ENCODE measurements at places on chromosomes 7 and 10.

DNA sequence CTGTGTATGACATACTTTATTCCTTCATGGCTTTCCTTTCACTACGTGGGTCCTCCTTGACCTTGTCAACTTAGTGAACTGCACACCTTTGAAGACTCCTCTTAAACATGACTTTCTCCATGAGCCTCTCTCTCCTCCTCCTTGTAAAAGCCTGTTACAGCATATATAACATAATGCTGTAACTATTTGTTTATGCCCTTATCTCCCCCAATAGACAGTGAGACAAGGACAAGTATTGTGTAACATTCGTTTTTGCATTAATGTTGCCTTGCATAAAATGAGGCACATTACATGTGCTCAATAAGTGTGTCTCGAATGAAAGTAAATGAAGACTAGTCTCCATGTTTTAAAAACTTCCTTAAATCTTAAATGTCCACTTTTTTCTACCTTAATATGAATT is 4.3 kb upstream of the LAMB1 start:
- ATAC-seq: no peak

DNA sequence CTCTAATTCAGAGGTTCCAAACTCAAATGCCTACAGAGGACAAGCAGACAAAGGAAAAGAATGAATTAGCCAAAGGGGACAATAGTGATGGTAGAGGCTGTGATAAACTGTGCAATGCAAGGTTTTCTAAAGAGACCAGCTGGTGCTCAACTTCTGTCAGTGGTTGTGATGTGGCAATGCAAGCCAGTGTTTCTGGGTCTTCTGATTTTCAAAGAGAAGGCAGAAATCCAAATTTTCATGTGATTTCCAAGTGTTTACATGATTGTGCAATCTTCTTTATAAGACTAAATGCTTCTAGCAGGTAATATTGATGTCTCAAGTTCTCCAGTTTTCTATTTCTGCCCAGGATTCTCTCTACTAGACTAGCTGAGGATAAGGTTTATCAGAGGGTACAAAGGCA is 135.9 kb downstream of the PCDH15 start:
- ATAC-seq: no peak

DNA sequence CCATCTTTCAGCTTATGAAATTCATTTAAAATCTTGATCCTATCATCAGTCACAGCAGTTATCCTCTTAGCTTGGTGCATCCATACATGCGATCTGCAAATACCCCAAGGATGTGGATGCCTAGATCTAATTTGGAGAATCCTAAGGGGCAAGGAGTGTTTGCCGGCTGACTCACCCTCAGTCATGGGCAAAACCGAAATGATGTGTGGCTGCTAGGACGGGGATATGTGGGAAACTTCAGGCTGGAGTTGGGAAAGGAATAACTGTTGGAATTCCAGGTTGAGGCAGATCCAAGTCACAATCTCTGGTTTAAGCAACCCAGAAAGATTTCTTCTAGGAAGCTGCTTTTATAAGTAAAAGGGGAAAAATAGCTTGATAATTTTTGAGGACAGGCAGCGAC is 19.7 kb upstream of the GOT1 start:
- ATAC-seq: no peak

DNA sequence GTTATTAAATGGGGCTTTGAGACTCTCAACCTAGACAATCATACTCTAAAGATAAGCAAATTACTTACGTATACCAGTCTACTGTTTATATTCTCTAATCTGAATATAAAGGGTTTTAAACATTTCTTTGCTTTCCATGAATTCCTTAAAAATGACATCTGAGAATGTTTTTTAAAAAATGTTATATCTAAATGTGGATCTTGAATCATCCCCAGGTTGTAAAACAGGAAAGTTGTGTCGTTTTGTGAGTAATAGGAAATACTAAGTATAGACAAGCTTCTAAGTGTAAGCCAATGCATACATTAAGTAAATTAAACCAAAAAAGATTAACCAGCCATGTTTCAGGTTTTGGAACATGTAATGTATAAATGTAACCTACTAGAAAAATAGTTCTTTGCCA is 26.8 kb downstream of the ADD3 start:
- no peak for ATAC-seq

GRCh38 chr10:86480571-86480970 is 41.0 kb downstream of the WAPL start:
- ATAC-seq: no peak

DNA sequence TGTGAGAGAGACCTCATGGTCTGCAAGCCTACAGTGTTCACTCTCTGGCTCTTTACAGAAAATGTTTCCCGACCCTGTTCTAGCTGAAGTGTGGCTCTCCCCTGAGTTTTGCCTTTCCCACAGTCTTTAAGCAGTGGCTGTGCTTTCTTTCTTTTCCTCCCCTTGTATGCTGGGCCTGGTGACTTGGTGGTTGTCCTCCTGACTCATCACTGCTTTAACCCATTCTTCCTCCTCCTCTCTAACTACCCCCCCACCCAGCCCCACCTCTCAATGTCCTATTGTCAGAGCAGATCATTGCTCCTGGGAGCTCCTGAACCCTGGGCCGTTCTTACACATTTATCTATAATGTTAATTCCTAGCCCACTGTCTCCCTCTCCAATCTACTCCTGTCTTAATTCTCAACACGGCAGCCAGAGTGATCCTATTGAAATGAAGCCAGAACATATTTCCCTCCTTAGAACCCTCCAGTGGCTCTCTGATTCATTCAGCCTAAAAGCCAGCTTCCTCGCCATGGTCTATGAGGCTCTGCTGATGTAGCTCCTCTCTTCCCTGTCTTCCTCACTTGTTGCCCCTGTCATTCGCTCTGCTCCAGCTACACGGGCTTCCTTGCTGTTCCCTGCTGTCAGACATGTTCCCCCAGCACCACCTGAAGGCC is 55.0 kb downstream of the DENND11 start:
- ATAC-seq: no peak

GRCh38 chr7:285731-286130 is 4.2 kb upstream of the FOXL3 start:
- ATAC-seq: no peak

- ATAC-seq: no peak
These were observed 411.2 kb downstream of the GLRX3 start for GRCh38 chr10:130547368-130547767.

DNA sequence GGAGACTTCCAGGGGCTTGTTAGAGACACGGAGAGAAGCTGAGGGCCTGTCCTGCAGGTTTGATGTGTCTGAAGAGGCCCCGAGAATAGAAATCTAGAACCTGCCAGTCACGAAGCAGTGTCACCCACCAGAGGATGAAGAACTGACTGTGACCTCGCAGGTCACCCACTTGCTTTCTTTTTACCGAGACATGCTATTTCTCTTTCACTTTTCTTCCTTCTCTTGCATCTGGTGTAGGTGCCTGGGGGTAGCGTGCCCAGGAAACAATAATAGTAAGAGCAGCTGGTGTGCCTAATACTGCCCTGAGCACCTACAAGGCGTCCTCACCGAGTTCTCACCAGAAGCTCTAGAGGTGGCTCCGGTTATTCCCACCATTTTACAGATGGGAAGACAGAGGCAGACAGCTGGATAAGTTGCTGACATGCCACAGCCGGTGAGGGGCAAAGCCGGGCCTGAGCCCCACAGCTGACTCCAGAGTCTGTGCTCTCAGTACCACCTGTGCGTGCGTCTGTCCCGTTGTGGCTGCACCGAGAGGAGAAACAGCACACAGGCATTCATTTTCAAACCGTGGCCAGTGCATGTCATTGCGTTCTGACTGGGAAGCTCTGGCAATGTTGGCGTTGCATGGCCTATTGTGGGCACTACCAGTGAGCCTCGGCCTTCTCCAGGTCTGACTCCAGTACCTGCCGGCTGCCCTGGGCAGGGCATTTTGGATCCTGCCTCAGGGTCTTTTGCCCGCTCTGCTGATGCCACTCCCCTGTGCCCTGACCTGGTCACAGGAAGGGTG is 7.8 kb downstream of the CHST3 start:
- ATAC-seq: no peak

- ATAC-seq: no peak
These were observed 322 bp upstream of the RAMP3 start for GRCh38 chr7:45157286-45157652.

GRCh38 chr10:69578508-69578991 is 5.3 kb upstream of the NEUROG3 start:
- ATAC-seq: no peak

GRCh38 chr7:135856356-135857144 is 107.9 kb upstream of the FAM180A start:
- ATAC-seq: peak; percentile 56

GRCh38 chr10:131979821-131980270 is 1.9 kb downstream of the BNIP3 start:
- no peak for ATAC-seq

DNA sequence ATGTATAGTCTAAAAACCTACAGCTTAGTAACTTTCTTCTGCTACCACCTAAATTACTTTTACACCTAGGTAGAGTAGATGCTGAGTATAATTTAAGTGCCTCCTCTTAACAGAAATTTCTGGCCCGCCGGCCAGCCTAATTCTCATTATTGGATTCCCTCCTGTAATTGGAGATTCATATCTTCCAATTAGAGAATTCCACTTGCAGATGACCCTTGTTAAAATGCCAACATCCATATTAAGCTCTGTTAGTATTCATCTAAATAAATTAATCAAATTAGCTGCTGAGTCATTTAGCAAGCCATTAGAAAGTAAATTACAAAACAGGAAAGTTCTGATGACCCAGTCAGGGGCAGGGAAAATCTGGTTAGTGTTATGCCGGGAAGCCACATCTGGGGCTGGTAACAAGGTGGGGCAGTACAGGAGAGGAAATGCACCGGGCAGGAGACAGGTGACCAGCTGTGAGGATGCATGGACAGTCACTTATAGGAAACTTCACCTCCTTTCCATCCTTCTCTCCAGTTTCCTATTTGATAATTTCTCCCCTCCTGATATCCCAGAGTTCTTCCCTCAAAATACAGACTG is 82.8 kb downstream of the ORC5 start:
- peak; percentile 12 for ATAC-seq

GRCh38 chr10:66719483-66719882 is 206.4 kb upstream of the LRRTM3 start:
- ATAC-seq: no peak

DNA sequence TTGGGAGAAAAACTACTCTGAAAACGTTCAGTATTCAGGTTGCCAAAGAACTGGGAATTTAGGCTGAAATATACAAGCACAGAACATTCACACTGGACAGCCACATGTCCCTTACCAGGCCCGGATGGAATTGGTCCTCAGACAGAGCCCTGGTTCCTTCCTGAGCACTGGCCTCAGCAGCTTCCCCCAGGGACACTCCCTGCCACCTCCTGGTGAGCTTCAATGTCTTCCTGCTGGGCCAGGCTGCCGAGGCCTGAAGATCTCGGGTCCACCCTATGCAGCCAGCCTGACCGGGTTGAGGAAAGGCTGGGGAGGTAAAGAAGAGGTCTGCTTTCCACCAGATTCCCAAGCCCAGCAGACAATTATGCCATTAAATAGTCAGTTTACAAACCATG is 24.8 kb downstream of the LEP start:
- ATAC-seq: no peak

GRCh38 chr10:9515922-9516321 is 1461.4 kb downstream of the GATA3 start:
- no peak for ATAC-seq

DNA sequence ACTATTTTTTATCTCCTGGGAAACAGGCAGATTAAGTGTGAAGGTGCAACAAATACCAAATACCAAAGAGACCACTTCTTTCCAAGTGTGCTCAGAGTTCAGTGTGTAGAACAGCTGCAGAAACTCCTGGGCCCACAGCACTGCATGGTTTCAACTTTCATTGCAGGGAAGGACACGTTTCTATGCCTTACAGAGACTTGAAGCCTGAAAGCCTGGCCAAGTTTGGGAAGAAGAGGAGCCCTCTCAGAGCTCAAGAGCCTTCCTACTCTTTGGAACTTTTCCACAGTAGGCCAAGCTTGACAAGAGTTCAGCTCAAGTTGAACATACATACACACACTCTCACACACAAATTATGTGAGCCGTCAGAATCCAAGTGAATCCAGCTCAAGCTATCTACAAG is 2.5 kb downstream of the HOXA4 start:
- no peak for ATAC-seq

DNA sequence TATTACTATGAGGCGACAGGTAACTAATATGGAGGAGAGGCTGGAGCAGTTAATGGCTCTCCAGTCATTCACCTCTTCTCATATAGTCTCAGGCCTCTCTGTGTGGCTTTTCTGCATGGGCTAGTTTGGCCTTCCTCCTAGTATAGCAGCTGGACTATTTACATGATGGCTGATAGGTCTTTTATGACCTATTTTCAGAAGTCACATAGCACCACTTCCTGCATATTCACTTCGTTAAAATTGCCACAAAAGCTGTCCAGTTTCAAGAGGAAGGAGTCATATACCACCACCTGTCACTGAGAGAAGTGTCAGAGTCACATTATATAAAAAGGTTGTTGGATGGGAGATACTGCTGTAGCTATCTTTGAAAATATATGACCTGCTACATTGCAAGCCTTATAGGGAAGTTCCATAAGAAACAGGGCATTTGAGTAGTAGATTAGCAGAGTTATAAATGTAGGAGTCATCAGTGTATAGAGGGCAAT is 8.0 kb upstream of the DMTF1 start:
- ATAC-seq: no peak

DNA sequence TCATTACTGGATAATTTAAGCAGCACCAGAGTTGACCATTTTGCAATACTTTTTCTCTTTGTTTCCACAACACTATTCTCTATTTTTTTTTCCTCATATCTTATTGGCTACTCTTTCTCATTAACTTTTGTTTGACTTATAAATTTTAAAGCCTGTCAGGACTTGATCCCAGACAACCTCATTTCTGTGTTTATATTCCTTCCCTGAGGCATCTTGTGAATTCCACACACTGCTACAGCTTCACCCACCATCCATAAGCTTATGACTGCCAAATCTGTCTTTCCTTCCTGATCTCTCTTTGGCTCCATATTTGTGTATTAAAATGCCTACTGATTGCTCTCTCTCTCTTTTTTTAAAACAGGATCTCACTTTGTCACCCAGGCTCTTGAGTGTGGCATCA is 124.6 kb upstream of the MBL2 start:
- ATAC-seq: no peak

DNA sequence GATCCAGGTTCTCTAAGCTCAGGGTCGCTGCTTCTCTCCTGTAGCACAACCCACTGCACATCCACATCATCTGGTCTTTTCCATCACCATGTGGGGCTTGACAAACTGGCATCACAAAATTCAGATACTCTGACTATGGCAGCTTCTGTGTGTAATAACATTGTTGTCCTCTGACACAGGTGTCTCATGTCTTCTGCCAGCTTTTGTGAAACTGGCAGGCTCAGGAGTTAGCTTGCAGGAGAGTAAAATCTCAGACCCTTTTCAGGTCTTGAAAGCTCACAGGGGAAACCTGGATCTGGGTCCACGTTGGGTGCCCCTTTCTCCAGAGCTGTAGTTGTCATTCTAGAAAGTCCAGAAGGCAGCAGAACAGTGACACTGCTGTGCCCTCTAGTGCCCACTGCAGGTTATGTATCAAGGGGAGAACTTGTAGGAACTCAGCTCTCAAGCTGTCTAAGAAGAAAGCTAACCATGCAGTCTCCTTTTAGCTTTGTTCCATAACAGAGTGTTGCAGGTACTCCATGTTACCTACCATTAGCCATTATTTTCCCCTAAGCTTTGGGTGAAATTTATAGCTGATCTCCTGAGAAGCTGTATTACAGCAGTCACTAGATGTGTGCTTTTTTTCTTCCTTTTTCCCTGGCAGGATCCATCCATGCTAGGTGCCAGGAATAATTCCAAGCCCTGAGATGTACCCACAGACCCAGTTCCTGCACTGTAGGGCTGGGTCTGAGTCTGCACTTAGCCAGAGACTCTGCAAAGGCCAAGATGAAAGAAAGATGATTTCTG is 102.7 kb downstream of the ZNF248 start:
- peak; percentile 91 for ATAC-seq

- ATAC-seq: peak; percentile 9
These were observed 5.5 kb downstream of the IL15RA start for GRCh38 chr10:5971886-5972285.
